ENCODE measurements at places on chromosomes 16 and 17. TPM values are rescaled to one million over a fixed set of nuclear protein-coding genes. Genes with fewer than 3 reads are reported as not detected.

GRCh38 chr17:49976163-49976827 is 7.3 kb downstream of the DLX4 start:
- peaks cover 14% of the 10 kb centered on the region for H3K4me1 ChIP-seq
- no peak for DNase-seq
- H3K27ac ChIP-seq = no peak overlapping the region
- no peak overlapping the region for H3K4me3 ChIP-seq
- peaks cover 96% of the 10 kb centered on the region for H3K27me3 ChIP-seq

GRCh38 chr16:88835383-88835782 is 21.4 kb downstream of the GALNS start:
- no peaks in the 10 kb centered on the region for H3K27me3 ChIP-seq
- no peaks in the 10 kb centered on the region for H3K4me1 ChIP-seq
- peaks cover 34% of the 10 kb centered on the region for H3K36me3 ChIP-seq
- H3K4me3 ChIP-seq = no peak overlapping the region

DNA sequence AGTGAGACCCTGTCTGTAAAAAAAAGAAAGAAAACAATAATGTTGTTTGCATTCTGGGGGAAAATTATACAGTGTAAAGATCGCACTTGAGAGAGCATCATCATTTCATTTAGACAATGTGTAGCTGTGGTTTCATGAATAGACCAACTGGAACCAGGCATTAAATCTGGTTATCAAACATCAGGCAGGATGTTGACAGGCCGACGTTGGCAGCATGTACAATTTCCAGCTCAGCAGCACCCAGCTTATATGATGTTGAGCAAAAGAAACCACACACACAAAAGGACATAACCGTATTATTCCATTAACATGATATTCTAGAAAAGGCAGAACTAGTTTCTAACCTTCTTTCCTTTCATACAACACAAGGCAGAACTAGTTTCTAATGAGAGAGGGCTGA is 5.8 kb downstream of the MARVELD3 start:
- DNase-seq = no peak
- no peak overlapping the region for H3K4me3 ChIP-seq
- no peak overlapping the region for H3K27ac ChIP-seq
- peaks cover 57% of the 10 kb centered on the region for H3K36me3 ChIP-seq

DNA sequence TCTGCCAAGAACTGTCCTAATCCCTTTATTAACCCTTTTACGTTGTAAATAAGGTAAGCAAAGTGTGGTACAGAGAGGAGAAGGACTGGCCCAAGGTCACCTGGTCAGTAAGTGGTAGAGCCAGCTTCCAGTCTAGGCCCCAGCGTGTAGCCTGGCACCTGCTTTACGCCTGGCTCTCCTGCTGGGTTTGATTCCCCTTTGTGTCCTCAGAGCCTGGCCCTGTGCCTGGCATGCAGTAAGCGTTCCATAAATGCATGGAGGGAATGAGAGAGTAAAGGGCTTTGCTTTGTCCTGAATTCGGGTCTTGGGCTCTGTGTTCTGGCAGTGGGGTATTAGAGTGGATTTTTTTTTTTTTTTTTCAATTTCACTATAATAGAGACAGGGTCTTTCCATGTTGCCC is 62.7 kb downstream of the ABCC1 start:
- H3K36me3 ChIP-seq = peaks cover 15% of the 10 kb centered on the region
- no peak overlapping the region for H3K4me3 ChIP-seq
- no peak for DNase-seq
- H3K27ac ChIP-seq = no peak overlapping the region
- no peaks in the 10 kb centered on the region for H3K4me1 ChIP-seq

- DNase-seq = peak; percentile 86
- no peaks in the 10 kb centered on the region for H3K27me3 ChIP-seq
- peak overlapping the region; percentile 24 for H3K27ac ChIP-seq
- H3K36me3 ChIP-seq = peaks cover 47% of the 10 kb centered on the region
- H3K4me1 ChIP-seq = peaks cover 34% of the 10 kb centered on the region
Observed at GRCh38 chr17:46940692-46941404, 17.9 kb downstream of the GOSR2 start.

GRCh38 chr16:85612801-85613603 is at the start of gene GSE1:
GSE1 (plus strand) TSS chr16:85613322; CDS start chr16:85613392, 70 bp downstream.
- peak; percentile 99 for DNase-seq
- peak within 1 kb of the TSS; percentile 98 for H3K27ac ChIP-seq
- H3K4me3 ChIP-seq = peak within 1 kb of the TSS; percentile 80
- H3K4me1 ChIP-seq = peaks cover 53% of the 10 kb centered on the region

- peak overlapping the region; percentile 45 for H3K27ac ChIP-seq
- DNase-seq = peak; percentile 55
- H3K27me3 ChIP-seq = no peaks in the 10 kb centered on the region
- no peak overlapping the region for H3K4me3 ChIP-seq
Observed at GRCh38 chr17:17737961-17738894, 57.0 kb downstream of the RAI1 start.

DNA sequence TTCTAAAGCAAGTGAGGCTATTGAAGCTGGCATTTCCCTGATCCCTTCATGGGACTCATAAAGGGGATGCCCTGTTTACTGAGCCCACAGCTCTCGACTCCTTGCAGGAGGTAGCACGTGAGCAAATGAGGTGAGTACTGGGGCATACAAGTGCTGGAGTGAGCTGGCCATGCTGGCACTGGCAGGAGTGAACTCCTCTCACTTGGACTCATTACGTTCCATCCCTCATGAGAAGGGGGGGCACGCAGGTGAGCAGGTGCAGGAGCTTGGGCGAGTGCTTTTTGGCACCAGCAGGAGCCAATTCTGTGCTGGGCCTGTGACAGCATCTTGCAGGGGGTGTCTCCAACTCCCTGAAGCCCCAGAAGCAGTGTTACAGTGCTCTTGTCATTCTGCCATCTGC is 337.1 kb upstream of the CA10 start:
- no peak overlapping the region for H3K27ac ChIP-seq
- H3K4me3 ChIP-seq = no peak overlapping the region
- no peaks in the 10 kb centered on the region for H3K4me1 ChIP-seq
- no peak for DNase-seq
- no peaks in the 10 kb centered on the region for H3K36me3 ChIP-seq
- H3K27me3 ChIP-seq = no peaks in the 10 kb centered on the region

DNA sequence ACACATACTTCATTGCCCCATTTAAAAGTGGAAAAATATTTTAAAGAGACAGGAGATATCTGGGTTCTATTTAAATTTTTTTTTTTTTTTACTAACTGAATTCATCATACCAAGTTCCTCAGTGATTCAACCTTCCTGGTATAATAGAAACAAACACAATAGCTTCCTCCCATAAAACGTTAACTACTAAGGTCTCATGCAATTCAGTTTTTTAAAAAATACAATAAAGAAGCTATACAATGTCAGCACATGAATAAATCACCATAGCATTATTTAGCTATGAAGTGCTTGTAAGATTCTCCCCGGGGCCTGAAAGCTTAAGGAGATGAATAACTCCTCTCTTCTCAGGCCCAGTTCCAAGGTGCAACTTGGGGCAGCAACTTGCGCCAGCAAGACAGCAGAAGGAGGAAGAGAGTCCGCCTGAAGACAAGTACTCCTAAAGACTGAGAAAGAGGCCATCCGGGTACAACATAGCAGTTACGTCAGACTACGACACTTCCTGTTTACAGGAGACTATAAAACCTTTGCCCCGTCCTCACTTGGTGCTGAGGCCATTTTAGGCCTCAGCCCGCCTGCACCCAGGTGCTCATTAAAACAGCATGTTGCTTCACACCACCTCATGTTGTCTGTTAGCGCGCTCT is 81.5 kb downstream of the MYO1D start:
- no peak overlapping the region for H3K4me3 ChIP-seq
- DNase-seq = peak; percentile 76
- H3K27me3 ChIP-seq = no peaks in the 10 kb centered on the region

DNA sequence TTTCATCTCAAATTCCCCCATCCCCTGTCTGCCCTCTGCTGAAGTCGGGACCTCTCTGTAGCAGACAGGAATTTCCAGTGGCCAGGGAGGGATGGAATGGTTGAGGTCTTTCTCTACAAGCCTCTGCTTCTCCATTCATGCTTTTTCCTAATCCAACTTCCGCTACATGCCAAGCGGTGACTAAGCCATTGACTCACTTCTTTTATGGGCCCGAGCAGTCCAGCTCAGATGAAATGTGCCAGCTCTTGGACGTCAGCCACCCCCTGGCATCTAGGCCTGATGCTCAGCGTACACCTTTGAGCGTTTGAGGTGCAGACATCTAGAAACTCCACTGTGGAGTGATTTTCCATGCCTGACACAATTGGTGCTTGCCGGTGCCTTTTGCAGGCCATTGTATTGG is 40.7 kb upstream of the GPR139 start:
- H3K36me3 ChIP-seq = no peaks in the 10 kb centered on the region
- H3K27me3 ChIP-seq = no peaks in the 10 kb centered on the region
- no peaks in the 10 kb centered on the region for H3K4me1 ChIP-seq
- H3K27ac ChIP-seq = no peak overlapping the region

- peak; percentile 84 for DNase-seq
- no peaks in the 10 kb centered on the region for H3K27me3 ChIP-seq
- no peaks in the 10 kb centered on the region for H3K36me3 ChIP-seq
Observed at GRCh38 chr17:78144736-78145641, 1.2 kb upstream of the C17orf99 start.

Gene CPNE7
- 11.7 TPM for polyA plus RNA-seq

Gene CCL14
- polyA plus RNA-seq = 6.8 TPM

Gene TUBB3
- 60.9 TPM for polyA plus RNA-seq

All from large intestine (tissue), 12 donors.